Bronchial epithelial cell (primary cell): ENCODE measurements at places on chromosomes 1 and 21.
A peak's percentile ranks its signal among the peaks of the same experiment; 100 is the strongest.

- peak; percentile 98 for DNase-seq
Measured at GRCh38 chr1:186974774-186975181, 146.0 kb downstream of the PLA2G4A start.

DNA sequence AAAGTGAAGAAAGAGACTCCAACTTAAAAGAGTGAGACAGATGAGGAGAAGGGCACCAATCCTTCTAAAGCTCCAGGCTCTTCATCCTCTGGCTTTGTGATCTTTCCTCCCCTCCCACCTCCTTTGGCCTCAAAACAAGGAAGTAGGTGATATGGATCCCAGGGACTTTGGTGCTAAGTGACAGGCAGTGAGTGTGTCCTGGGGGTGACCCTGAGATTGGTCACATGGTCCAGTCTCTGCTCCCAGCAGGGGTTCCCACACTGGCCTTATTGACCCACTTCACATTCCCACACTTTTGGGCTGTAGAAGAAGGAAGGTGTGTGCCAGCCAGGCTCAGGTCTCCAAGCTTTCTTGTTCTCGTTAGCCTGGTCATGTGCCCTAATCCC lies 401.2 kb upstream of the PROX1 start:
- no peak for DNase-seq

DNA sequence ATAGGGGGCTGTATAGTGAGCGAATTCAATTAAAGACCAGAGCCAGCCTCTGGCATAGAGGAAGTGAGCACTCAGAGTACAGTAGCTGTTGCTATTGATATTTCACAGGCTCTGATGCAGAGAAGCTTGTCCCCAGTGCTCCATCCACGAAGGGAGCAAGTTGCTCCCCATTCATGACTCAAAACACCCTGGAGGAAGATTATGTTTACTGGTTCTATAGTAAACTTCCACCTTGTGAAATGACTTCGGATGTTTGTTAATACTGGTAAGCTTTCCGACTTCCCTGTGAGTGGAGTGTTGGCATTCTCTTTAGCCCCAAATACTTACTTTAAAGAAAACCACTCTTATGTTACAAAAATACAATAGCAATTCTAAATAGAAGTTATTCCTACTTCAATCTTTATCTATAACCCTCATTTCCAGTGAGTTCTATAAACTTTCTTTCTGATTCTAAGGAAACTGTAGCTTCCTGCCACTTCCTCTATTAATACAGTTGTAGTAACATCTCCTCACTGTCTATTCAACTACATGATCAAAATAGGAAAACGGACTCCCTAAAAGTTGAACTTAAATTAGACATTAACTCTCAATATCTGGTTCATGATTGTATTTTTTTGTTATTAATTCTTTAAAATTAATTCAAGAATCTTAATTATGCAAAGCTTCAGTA lies 46.4 kb downstream of the ZNF281 start:
- DNase-seq = peak; percentile 49

DNA sequence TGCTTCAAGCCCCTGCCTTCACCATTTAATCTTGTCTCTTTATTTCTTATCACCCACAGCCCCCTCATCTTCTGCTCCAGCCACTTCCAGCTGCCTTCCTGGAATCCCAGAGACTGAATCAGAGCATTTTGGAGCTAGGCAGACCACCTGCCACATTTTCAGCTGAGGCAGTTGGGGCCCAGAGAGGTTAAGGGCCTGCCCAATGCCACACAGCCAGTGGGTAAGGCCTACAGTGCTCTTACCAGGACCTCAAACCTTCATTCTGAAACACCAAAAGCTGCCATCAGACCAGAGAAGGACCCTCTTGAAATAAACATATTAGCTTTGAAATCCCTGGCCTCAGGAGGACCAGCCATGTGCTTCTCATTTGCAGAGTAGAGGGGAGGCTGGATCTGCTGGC lies 17.6 kb upstream of the SLC6A17 start:
- no peak for DNase-seq

GRCh38 chr1:35201631-35202030 lies 8.7 kb upstream of the SFPQ start:
- no peak for DNase-seq
